Type B pancreatic cell (in vitro differentiated cells): ENCODE measurements at places on chromosomes 6 and 20. TPM values are rescaled to one million over a fixed set of nuclear protein-coding genes. Genes with fewer than 3 reads are reported as not detected.

The TRIM39 gene
- total RNA-seq, result 13.7 and 16.4 TPM in 2 replicates

The GSTA2 gene
- 20.7 and 25.3 TPM in 2 replicates for total RNA-seq

The PKHD1 gene
- total RNA-seq, result 0.52 and 0.75 TPM in 2 replicates

The SLC26A8 gene
- total RNA-seq, result 0.19 TPM in 1 of 2 replicates, not detected in the other

The MED20 gene
- 31.8 and 35.7 TPM in 2 replicates for total RNA-seq

DNA sequence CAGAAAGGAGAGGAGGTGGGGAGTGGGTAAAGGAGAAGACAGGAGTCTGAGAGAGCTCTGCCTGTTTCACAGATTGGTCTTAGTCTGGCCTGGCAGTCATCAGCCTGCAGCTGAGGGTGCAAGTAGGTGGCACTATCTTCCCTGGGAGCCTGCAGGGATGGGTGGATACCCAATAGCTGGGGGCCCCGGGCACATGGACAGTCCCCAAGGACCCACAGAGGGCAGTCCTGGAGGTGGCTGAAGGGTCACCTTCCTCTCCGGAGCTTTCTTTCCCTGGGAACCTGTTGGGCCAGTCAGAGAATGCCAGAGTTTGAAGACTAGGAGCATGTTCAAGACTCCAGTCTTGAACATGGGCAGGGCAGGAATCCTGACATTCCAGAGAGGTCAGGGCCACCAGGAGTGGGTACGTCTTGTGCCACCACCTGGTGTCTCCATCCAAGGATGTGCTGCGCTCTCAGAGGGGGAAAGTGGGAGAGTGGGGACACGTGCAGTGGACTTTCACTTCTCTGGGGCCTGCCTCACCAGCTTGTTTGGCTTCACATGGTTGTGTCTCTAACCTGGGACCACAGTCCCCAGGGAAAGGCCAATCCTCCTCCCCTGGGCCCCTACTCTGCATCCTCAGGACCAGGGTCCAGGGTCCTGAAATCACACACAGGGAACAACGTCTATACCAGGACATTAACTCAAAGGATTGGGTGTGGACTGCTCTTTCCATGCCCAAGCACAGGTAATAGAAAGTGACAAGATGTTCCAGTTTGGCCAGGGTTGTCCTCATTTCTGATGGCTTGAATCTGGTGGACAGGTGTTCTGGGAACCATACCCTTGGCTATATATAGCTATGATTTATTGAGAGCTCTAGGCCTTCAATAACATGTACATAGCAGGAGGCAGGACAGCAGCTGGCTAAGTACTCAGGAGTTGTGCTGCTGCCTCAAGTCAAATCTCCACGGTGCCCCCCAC, 18.0 kb downstream of the AARS2 start:
- DNase-seq, result no peak

DNA sequence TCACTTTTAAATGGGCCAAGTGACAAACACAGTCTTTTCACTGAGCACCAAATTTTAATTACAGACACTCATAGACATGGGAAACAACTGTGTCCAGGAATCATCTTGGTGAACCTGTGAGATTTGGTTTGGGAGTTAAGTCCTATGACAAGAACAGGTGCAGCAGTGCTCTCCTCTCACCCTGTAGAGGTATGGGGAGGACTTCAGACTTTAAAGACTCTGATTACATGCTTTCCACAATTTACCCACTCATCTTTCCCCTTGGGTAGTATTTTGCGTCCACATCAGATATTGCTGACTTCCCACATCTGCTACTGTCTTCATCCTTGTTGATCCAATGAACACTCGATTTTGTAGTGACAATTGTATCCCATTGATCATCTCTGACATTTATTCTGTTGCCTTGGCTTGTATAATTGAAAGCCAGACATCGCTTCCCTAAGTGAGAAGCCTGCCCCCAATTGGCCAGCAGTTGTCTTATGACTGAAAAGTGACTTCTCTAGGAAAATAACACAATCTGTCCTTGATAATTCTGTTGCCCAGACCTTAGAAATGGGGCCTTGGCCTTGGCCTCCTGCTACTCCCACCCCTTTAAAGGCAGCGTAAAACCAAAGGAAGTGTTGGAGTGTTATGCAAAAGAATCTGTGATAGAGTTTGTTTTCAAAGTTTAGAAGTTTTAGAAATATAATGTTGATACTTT, 40.0 kb downstream of the TXLNB start:
- DNase-seq, result no peak

GRCh38 chr20:50536333-50536732, 26.1 kb downstream of the PTPN1 start:
- DNase-seq, result no peak

DNA sequence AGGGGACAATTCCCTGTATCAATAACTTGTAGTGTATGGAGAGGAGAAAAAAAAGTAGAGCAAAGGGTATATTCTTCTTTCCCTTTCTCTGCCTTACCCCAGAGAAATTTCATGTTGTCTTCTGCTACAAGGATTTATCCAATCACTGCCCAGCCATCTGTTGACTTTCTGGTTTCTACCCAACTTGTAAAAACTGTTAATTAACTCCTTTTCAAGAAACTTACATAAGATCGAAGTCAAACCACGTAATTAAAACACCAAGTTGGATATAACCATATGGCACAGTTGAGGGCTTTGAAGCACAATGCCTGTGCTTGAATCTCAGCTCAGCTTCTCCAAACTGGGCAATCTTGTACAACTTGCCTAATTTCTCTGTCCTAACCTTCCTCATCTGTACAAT, 99.5 kb downstream of the MAN1A1 start:
- no peak for DNase-seq

DNA sequence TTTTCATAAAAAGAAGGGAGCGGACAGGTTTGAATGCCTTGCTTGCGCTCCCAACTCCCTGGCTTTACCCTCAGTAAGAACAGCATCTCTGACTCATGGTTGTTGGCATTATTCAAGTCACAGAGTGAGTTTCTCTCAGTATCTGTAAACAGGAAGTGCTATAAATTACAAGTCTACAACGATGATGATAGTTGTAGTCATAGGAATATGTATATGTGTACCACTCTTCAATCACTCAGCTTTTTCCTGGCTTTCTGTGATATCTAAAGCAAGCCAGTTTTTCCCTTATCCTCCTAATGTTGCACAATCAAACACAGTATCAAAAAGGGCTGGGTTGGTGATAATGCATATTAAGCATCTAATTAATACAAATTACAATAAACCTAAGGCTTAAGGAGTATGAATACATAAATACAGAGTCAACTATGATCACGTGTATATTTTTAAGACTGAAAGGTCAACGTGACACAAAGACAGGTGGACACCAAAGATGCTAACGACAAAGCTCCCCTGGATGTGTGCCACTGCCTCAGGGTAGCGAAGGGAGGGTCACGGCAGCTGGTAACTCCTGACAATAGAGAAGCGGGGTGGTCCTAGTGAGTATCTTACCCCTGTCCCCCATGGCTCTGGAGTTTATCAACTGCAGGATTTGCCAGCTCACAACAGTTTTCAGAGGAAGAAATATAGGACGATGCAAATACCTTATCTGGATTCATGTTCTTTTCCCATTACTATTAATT, 202.8 kb downstream of the BTBD9 start:
- DNase-seq, result no peak

GRCh38 chr6:125151700-125152099, 1.9 kb upstream of the TPD52L1 start:
- no peak for DNase-seq

GRCh38 chr20:23059001-23059400, 9.5 kb upstream of the THBD start:
- no peak for DNase-seq

GRCh38 chr6:126351960-126352359, 12.0 kb downstream of the CENPW start:
- no peak for DNase-seq

- DNase-seq, result no peak
These were observed 190.0 kb upstream of the BTBD3 start for GRCh38 chr20:11727708-11728107.
